HFFc6 (cell line): ENCODE measurements at places on chromosomes 13 and 19.

- H3K36me3 ChIP-seq: no peaks in the 10 kb centered on the region
- no peak overlapping the region for H3K4me3 ChIP-seq
- no peak for DNase-seq
- H3K4me1 ChIP-seq: no peaks in the 10 kb centered on the region
- H3K27me3 ChIP-seq: peaks cover 46% of the 10 kb centered on the region
- H3K27ac ChIP-seq: no peak overlapping the region
These were observed 100.2 kb downstream of the TEX26 start for GRCh38 chr13:31032528-31033113.

GRCh38 chr13:22893777-22894176, 287.0 kb upstream of the SGCG start:
- H3K36me3 ChIP-seq: no peaks in the 10 kb centered on the region
- no peak overlapping the region for H3K27ac ChIP-seq
- no peaks in the 10 kb centered on the region for H3K27me3 ChIP-seq
- H3K4me1 ChIP-seq: no peaks in the 10 kb centered on the region

DNA sequence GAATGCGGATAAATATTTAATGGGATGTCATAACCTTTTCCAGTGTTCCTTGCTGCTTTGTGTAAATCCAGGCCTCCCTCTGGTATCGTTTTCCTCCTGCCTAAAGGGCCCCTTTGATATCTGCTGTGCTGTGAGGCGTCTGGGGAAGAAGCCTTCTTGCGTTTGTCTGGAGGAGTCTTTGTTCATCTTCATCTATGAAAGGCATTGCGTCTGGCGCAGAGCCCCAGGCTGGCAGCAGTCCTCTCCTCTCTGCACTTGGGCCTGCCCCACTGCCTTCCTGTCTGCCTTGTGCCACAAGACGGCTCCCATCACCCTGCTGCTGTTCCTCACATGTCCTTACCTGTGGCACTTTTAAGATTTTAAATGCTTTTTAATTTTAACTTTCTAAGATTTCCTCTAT, 9.8 kb downstream of the PROZ start:
- H3K27ac ChIP-seq: no peak overlapping the region
- peaks cover 71% of the 10 kb centered on the region for H3K36me3 ChIP-seq
- no peak overlapping the region for H3K4me3 ChIP-seq
- H3K27me3 ChIP-seq: peaks cover 8% of the 10 kb centered on the region
- DNase-seq: no peak

DNA sequence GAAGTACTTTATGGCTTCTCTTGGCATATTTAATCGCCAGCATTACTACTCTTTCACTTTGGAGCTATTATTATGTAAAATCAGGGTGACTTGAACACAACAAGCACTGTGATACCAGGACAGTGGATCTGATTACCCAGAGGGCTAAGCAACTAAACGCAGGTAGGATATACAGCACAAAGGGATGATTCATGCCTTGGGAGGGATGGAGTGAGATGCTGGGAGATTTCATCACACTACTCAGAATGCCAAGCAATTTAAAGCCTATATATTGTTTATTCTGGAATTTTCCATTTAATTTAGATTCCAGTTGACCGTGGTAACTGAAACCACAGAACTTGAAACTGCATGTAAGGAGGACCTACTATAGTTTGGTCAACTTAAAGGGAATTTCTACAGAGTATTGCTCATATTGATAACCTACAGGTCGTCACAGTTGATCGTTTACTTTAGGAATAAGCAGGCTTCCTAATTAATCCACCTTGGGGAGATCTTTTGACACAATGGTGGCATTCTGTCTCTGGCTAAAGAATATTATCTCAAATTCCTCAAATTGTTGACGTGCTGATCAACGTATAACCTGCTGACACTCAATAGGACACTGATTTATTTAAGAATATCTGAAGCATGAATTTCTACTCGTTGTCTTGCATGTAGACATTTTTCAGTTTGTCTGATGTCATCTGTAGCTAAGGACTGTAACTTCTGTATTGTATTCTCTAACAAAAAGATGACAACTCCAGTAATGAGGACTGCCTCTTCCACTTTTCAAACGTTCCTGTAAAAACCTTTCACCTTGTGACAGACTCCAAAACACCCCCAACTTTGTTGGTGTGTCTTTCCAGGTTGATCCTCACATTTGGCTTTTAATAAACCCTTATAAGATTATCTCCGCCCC, 254.2 kb downstream of the GPC5 start:
- H3K36me3 ChIP-seq: no peaks in the 10 kb centered on the region
- H3K27ac ChIP-seq: no peak overlapping the region
- H3K4me1 ChIP-seq: no peaks in the 10 kb centered on the region
- no peak overlapping the region for H3K4me3 ChIP-seq

DNA sequence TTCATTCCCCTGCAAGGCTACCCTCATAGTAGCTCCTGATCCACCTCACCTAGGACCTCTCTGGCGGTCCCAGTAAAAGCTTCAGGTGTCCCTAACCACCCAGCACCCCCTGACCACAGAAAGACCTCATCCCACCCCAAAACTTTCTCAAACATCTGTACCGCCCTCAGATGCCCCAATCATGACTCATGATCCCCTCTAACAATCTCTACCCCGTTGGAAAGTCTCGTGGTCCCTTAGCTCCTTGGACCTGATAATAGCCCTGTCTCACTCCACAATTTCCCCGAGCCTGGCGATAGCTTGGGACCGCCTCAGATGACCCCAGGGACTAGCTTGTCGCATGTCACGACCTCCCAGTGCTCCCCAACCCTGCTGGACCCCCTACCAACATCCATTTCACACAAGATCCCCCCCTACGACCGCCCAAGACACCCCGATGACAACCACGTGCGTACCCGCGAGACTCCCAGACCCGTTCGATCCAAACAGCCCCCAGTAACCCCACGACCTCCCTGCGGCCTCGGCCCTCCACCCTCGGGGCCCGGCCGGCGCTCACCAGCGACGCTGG, 450 bp downstream of the NDUFA11 start:
- peaks cover 7% of the 10 kb centered on the region for H3K27me3 ChIP-seq
- peaks cover 12% of the 10 kb centered on the region for H3K4me1 ChIP-seq
- DNase-seq: peak; percentile 32

- no peaks in the 10 kb centered on the region for H3K4me1 ChIP-seq
- H3K27ac ChIP-seq: no peak overlapping the region
- H3K4me3 ChIP-seq: no peak overlapping the region
These were observed 9.7 kb downstream of the CSNK1G2 start for GRCh38 chr19:1950640-1951039.

GRCh38 chr13:110403315-110403714, 96.2 kb downstream of the COL4A2 start:
- H3K4me1 ChIP-seq: peaks cover 100% of the 10 kb centered on the region
- peak overlapping the region; percentile 89 for H3K27ac ChIP-seq
- peak overlapping the region; percentile 58 for H3K4me3 ChIP-seq
- peaks cover 20% of the 10 kb centered on the region for H3K36me3 ChIP-seq
- peaks cover under 1% of the 10 kb centered on the region; the same call in 1 of the 2 replicates for H3K27me3 ChIP-seq
- DNase-seq: peak; percentile 81

DNA sequence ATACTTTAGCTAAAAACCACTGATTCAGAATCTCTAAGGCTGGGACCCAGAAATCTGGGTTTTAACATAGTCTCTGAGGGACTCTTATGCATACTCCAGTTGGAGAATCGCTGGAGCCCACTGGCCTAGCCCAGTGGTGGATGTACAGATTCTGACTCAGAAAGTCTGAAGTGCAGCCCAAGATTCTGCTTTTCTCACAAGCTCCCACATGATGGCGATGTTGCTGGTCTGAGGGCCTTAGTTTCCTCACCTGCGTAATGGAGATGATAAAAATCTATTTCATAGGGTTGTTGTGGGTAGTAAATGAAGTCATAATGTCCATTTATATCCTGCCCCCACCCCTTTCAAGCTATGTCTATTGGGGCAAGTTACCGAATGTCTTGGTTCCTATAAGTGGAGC, 7.7 kb upstream of the CDADC1 start:
- peaks cover 14% of the 10 kb centered on the region for H3K27me3 ChIP-seq
- H3K4me3 ChIP-seq: no peak overlapping the region
- H3K4me1 ChIP-seq: peaks cover 9% of the 10 kb centered on the region
- no peak overlapping the region for H3K27ac ChIP-seq
- H3K36me3 ChIP-seq: no peaks in the 10 kb centered on the region
- peak; percentile 25 for DNase-seq

DNA sequence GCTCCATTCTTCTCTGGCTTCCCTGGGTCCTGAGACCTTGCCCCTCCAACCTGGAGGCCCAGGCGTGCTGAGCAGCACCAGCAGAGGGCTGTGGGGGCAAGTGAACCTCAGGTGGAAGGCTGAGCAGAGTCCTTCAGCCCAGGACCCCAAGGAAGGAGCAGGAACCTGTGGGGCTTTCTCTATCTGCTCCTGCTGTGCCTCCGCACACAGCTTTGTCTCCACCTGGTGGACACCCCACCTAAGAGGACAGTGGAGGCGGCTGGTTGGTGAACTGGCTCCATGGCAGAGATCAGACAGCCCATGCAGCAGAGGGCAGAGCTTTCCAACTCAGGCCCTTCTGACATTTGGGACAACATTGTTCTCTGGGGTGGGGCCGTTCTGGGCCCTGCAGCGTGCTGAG, 19.7 kb downstream of the ZFR2 start:
- no peak for DNase-seq
- peaks cover 13% of the 10 kb centered on the region for H3K36me3 ChIP-seq
- no peak overlapping the region for H3K4me3 ChIP-seq
- H3K27me3 ChIP-seq: peaks cover 43% of the 10 kb centered on the region
- H3K4me1 ChIP-seq: no peaks in the 10 kb centered on the region

GRCh38 chr19:13726323-13726722, 38.0 kb upstream of the MRI1 start:
- H3K36me3 ChIP-seq: no peaks in the 10 kb centered on the region
- H3K4me1 ChIP-seq: peaks cover 26% of the 10 kb centered on the region
- no peak overlapping the region for H3K4me3 ChIP-seq
- H3K27ac ChIP-seq: no peak overlapping the region

- peak within 1 kb of the TSS; percentile 86 for H3K27ac ChIP-seq
- H3K4me1 ChIP-seq: peaks cover 7% of the 10 kb centered on the region
- no peaks in the 10 kb centered on the region; the same call in 1 of the 2 replicates for H3K27me3 ChIP-seq
- peak; percentile 89 for DNase-seq
These were observed at the start of gene ZNF470 for GRCh38 chr19:56567274-56568120. ZNF470 (plus strand) TSS chr19:56567468; CDS start chr19:56570312, 2,844 bp downstream.

GRCh38 chr19:50341091-50341564, 12.0 kb upstream of the KCNC3 start:
- H3K4me1 ChIP-seq: no peaks in the 10 kb centered on the region
- H3K27ac ChIP-seq: no peak overlapping the region
- H3K4me3 ChIP-seq: no peak overlapping the region
- peaks cover 5% of the 10 kb centered on the region for H3K27me3 ChIP-seq
- no peak for DNase-seq
- no peaks in the 10 kb centered on the region for H3K36me3 ChIP-seq

DNA sequence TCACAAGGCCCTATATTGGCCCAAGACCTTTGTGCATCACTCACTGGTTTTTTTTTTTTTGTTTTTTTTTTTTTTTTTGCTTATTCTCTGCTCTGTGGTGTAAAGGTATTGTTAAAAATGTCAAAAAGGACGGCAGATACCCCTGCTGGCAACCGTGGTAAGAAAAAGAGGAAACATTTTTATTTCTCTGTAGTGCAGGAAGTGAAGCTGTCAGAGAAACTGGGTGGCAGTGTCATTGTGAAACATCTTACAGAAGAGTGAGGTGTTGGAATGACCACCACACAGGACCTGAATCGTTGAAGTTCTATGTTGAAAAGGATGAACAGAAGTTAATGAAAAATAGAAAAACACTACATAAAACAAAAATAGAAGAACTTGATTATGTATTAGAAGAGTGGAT, 346.4 kb downstream of the FGF9 start:
- no peaks in the 10 kb centered on the region for H3K4me1 ChIP-seq
- no peaks in the 10 kb centered on the region for H3K27me3 ChIP-seq
- no peak overlapping the region for H3K27ac ChIP-seq
- H3K36me3 ChIP-seq: no peaks in the 10 kb centered on the region
- DNase-seq: no peak
- H3K4me3 ChIP-seq: no peak overlapping the region

GRCh38 chr13:48072304-48072703, 22.6 kb downstream of the MED4 start:
- H3K36me3 ChIP-seq: peaks cover 95% of the 10 kb centered on the region
- H3K4me3 ChIP-seq: no peak overlapping the region
- no peak for DNase-seq
- peaks cover 4% of the 10 kb centered on the region; the same call in 1 of the 2 replicates for H3K4me1 ChIP-seq

DNA sequence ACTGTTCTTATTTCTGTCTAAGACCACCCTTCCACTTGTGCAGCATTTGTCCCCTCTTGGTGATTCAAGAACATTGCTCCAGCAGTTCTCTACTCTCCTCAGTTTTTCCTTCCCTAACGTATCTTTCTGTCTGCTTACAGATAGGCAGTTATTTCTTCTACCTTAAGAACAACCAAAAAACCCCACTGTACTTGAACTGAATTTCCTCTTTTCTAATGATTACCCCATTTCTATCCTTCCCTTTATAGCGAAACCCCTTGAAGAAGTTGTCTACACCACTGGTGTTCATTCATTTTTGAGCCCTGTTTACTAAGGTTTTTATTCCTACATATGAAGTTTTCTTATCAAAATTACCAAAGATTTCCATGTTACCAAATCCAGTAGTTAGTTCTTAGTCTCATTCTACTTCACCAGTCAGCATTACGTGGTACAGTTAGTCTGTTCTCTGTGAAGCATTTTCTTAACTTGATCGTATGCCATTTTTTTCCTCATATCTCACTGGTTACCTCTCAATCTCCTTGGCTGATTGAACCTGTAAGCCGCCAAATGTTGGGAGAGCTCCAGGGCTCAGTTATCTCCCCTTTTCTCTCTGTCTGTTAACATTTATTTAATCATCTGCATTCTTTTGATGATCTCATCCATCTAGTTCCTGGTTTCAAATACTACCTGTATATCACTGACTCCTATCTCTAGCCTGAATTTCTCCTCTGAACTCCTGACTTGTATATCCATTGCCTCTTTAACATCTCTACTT, 9.0 kb downstream of the LSM14A start:
- peak overlapping the region; percentile 37; the same call in 1 of the 2 replicates for H3K27ac ChIP-seq
- no peaks in the 10 kb centered on the region for H3K27me3 ChIP-seq
- H3K4me1 ChIP-seq: peaks cover 78% of the 10 kb centered on the region
- H3K36me3 ChIP-seq: peaks cover 32% of the 10 kb centered on the region
- no peak overlapping the region for H3K4me3 ChIP-seq
- no peak for DNase-seq

GRCh38 chr13:110566171-110566570, 4.6 kb upstream of the RAB20 start:
- peaks cover 54% of the 10 kb centered on the region for H3K27me3 ChIP-seq
- no peak overlapping the region for H3K27ac ChIP-seq
- DNase-seq: no peak

- H3K27me3 ChIP-seq: no peaks in the 10 kb centered on the region
- H3K27ac ChIP-seq: no peak overlapping the region
- H3K36me3 ChIP-seq: no peaks in the 10 kb centered on the region
- H3K4me3 ChIP-seq: no peak overlapping the region
- H3K4me1 ChIP-seq: no peaks in the 10 kb centered on the region
These were observed 830.9 kb upstream of the PCDH20 start for GRCh38 chr13:62246581-62246980.

DNA sequence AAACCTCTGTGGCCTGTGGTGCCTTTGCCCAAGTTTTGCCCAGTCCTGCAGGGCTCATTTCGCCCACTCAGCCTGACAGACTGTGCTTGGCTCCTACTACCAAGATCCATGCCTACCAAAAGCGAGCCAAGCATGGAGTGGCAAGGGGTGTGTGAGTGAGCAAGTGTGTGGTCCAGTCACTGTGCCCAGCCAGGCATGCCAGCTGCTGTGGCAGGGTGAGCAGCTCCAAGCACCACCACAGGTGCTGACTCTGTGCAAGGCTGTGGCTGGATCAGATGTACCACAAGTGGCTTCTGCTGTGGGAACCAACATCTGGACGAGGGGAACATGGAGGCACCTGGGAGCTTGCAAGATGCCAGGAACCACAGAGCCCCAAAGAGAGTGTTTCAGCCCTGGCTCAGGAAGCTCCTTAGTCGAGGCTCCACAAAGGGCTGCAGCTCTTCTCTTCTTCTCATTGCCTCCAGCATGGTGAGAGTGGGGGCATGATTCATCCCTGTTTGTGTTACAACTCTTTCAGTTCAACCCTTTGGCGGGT, 1564.2 kb upstream of the MIR17HG start:
- H3K36me3 ChIP-seq: no peaks in the 10 kb centered on the region
- no peak for DNase-seq
- no peak overlapping the region for H3K27ac ChIP-seq
- H3K27me3 ChIP-seq: no peaks in the 10 kb centered on the region
- H3K4me3 ChIP-seq: no peak overlapping the region
